NCI-H2081 treated with DMSO at 0.1 percent for 48 hours (cell line): ENCODE measurements at places on chromosomes 2 and 18.
A peak's percentile ranks its signal among the peaks of the same experiment; 100 is the strongest.

- no peak for DNase-seq
Measured at GRCh38 chr2:56177420-56178220, 6.2 kb upstream of the CCDC85A start.

DNA sequence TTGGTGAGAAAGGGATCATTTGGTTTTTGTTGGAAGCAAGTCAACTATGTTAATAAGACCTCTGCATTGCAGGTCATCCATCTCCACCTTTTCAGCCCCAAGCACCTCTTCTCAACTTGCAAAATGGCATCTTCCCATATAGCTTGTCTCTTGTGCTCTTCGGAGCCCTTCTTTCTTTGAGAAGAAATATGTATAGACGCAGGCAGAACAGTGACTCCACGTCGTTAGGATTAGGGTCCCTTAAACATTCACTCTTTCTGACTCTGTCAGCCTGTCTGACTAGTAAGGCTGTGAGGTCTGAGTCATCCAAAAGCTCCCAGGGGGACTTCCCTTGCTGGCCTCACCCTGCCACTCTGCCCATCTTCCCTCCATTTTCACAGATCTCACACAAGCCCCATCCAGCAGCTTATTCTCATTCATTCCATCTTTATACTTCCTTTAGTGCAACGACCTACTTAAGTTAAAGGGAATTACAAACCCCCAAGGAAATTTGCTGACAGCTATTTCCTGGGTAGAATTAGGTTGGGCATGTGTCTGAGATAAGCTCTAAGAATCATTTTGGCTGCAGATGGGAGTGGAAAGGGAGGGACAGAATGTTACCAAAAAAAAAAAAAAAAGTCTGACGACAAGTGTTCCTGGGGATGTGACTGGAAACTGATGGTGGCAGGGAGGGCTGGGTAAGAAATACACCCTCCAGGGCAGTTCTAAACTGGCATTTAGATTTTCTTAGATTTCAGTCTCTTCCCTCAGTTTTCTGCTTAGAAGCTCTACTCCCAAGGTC, 37.7 kb upstream of the MEX3C start:
- DNase-seq: no peak

GRCh38 chr2:207394203-207394781, 135.5 kb upstream of the CREB1 start:
- DNase-seq: no peak

DNA sequence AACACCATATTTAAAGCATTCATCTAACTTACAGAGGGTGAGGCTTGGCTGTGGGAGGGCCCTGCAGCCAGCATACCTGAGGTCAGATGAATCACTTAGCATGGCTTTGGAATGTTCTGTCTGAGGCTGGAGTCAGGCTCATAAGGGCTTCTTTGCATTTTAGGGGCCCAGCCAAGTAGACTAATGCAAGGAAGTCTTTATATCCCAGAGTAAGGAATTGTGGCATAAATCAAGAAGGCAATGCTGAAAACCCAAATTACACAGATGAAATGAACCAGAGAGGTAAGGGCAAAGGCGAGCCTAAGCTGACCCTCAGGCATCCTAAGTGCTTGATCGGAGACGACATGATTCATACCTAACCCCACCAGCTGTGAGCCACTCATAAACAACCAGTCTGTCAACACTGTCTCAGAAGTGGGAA, 383.6 kb downstream of the DCC start:
- no peak for DNase-seq

DNA sequence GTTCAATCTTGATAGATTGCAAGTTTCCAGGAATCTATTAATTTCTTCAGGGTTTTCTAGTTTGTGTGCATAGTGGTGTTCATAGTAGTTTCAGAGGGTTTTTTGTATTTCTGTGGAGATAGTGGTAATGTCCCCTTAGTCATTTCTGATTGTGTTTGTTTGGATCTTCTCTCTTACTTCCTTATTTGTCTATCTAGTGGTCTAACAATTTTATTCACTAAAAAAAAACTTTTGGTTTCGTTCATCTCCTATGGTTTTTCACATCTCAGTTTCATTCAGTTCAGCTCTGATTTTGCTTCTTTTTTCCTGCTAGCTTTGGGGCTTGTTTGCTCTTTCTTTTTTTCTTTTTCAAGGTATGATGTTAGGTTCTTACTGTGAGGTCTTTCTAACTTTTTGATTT, 94.5 kb downstream of the SNTG2 start:
- DNase-seq: no peak

DNA sequence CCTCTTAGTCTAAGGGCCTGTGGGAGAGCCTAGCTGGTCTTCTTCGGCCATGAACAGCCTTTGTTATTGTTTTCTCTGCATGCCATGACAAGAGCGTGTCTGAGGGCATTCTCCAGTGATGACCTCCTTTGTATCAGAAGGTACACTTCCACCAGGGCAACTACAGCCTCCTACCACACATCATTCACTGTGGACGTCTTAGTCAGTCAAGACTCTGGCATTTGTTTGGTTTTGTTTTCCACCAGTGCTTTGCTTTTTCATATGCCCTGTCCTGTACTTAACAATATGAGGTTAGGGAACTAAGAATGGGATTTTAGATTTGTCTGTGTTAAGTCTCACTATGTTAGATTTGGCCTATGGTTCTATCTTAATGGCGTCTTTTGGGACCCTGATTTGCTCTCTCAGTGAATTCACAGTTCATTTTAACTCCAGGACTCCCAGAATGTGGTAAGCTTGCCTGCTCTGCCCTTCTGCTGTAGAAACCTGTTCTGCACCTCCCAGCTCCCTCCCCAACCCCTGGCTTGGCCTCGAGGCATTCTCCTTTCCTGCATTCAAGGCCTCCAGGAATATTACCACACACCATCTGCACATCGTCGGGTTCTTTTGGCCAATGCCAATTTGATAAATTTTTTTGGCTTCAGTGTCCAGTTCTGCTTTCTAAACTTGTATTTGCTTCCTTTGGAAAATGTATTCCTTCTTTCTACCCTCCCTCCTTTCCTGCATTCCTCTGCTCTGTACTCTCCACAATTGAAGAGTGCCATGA, 42.8 kb upstream of the IL1R1 start:
- no peak for DNase-seq

GRCh38 chr2:201433394-201433995, 17.8 kb downstream of the TRAK2 start:
- no peak for DNase-seq

DNA sequence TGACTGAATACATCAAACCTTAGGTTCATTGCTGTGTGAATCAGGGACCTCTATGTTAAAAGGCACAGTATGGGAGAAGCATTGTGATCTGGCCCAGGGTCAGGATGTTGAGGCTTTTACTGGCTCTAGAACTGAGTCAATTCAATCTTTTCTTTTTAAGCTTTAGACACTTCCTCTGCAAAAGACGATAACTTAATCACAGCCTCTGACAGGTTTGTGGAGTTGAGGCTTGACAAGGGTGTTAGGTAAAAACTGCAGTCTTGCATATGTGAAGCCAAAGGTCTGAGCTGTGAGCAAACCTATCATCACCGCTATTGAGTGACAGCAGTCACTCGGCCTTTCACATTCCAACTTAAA, 17.3 kb upstream of the ARHGAP25 start:
- DNase-seq: no peak

DNA sequence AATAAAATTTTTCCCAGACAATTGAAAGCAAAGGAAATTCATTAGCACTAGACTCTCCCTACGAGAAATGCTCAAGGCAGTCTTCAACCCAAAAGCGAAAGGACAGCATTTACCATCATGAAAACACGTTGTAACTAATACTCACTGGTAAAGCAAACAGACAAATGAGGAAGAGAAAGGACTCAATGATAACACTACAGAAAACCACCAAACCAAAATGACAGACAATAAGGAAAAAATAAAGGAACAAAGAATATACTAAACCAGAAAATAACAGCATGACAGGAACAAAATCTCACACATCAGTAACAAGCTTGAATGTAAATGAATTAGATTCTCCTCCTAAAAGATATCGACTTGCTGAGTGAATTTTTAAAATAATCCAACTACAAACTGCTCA, 190.7 kb downstream of the NOL4 start:
- DNase-seq: no peak

GRCh38 chr18:51120809-51121596, 76.5 kb downstream of the MEX3C start:
- no peak for DNase-seq

GRCh38 chr18:45403341-45404049, 211.8 kb upstream of the SLC14A2 start:
- no peak for DNase-seq

DNA sequence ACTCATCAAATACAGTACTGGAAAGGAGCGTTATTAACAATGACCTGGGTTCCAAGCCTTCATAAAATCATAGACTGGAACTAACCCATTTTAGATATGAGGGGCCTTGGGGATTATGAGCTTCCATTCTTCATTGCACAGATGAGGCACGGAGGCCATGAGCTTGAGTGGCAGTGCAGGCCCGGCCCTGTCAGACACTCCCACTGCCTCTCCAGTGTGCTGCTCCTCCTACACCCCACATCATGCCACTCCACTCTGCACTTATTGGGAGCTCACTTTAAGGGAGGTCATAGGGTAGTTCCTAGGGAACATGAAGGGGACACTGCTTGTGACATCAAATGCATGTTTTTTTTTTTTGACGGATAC, 77.9 kb downstream of the TSN start:
- DNase-seq: no peak

- DNase-seq: peak; percentile 38
Measured at GRCh38 chr2:38581193-38582147, 21.3 kb downstream of the HNRNPLL start.

GRCh38 chr2:99644419-99644787, 154.6 kb upstream of the REV1 start:
- no peak for DNase-seq

DNA sequence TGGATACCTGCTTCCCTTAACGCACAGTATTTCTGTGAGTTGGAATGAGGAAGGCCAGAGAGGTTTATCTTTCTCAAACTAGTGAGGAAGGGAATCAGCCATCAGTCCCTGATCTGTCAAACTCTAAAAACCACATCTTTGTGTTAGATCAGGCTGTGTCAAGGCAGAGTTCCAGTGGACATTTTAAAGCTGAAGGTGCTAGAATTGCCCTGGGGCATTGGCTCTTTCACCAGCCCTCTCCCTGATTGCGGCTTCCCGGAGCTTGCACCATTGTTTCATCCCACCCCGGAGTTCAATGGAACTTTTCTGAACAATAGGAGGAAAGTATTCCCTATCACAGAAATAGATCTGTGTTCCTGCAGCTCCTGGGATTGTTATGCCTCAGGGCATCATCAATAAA, 110.2 kb downstream of the RNF144A start:
- no peak for DNase-seq

DNA sequence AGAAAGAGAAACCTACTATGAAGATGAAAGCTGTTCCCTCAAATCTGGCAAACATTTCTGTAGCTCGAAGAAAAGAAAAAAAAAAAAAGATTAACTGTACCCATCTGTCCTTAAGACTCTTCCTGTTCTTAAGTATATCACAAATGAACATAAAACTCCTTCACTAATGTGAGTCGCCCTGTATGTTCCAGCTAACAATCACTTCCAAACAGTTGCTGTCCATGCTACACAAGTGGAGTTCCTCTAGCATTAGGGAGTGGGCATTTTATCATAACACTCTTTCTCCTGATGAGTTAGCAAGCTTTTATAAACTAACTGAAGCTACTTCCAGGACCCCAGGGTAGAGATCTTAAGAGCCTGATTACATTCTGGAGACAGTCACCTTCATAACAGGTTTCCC, 5.8 kb downstream of the CUL3 start:
- no peak for DNase-seq

DNA sequence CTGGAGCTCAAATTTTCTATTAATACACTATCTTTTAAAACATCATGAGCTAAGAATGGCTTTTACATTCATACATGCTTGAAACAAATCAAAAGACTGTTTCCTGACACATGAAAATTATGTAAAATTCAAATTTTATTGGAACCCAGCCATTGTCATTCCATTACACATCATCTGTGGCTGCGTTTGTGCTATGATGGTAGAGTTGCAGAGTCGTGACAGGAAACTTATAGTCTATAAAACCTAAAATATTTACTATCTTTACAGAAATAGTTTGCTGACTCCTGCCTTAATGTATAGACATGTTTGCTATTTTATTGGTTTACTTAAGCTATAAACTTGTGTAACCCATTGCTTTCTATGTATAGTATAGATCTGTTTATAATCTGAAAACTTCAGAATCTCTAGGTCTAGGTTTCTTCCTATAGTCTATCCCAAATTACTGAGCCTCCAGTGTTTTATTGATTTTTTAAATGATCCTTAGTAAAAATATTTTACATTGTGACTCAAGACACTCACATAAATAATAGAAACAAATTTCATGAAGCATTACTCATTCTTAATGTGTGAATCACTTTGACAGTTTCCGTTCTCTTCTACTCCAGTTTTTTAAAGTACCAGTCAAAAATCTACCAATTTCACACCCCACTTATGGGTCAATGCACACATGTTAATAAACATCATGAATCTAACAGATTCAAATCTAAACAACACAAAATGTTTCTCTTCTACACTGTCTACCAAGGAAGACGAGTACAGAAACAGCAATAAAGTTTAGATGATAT, 26.4 kb upstream of the MRPL19 start:
- DNase-seq: no peak

- no peak for DNase-seq
Measured at GRCh38 chr18:12255626-12256026, 1.5 kb downstream of the CIDEA start.

DNA sequence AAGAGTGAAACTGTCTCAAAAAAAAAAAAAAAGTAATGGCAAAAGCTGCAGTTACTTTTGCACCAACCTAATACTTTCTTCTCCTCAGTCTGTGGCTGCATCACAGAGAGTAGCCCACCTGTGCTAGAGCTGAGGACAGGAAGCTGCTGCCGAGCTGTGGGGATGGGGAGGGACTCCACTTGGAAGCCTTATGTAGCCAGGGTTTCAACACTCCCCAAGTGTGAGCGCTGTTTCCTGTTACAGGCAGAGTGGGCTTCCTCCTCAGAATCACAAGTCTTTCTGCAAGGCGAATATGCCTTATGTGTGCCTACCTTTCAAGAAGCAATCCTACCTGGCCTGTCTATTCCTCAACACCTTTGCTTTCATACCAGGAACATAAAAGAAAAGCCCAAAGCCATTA, 36.3 kb upstream of the CYP27C1 start:
- DNase-seq: no peak

- no peak for DNase-seq
Measured at GRCh38 chr18:74289137-74289536, 2.6 kb downstream of the CYB5A start.

DNA sequence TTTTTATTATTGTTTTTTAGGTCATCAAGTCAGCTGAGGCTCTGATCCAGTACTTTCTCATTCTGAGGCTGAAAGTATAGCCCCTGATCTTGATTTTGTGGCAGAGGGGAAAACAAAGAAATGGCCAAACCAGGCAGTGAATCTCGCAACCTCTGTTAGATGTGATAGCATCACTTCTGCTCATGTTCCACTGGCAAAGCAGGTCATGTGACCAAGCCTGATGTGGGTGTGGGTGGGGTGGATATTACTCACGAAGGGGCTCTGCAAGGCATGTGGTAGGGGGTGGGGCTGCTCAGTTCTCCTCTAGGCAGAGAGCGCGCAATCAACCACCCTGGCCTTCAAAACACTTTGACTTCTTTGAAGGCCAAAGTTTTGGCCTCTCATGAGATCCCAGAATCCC, 254.2 kb downstream of the MYCN start:
- no peak for DNase-seq
